ENCODE measurements at places on chromosomes 3 and 15.
A peak's percentile ranks its signal among the peaks of the same experiment; 100 is the strongest.

DNA sequence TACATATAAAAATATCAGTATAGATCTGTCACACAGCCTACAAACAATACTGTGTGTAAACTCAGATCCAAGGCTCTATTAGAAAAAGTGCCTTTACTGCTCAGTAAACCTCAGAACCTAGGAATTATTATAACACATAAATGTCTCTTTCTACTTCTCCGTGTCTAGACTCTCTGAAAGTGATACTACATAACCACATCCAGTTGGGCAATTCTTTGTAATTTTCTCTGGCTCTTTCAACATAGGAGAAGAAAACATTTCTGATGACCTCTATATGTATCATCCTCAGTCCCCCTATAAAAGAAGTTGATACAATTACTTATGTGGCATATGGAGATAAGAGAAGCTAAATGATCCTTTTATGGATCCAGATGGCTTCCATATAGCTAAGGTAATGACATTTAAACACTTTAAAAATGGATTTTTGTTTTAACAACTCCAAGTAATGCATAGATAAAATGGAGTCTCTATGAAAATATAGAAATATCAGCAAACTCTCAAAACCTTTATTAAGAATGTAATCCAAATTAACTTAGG, 104.5 kb downstream of the LSAMP start:
- DNase-seq: no peak

DNA sequence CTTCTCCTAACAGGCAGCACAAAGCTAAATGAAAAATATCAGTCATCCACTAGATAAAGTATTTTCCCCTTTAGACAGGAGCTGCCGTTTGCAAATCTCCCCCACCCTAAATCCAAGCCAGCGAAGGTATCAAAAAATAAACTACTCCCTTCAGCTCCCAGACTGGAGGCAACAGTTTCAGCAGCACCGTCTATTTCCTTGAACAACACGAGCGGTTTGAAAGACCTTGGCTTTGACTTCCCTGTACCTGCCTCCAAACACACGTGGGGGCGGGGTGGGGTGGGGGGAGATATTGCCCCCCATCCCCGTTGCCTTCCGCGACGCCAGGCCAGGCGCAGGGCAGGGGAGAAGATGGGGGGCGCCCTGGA, 832 bp upstream of the CACNA1D start:
- no peak for DNase-seq

GRCh38 chr15:43352693-43353382, 18.0 kb downstream of the ZSCAN29 start:
- no peak for DNase-seq

GRCh38 chr3:161409069-161409468, 37.8 kb upstream of the SPTSSB start:
- peak; percentile 57 for DNase-seq

GRCh38 chr15:53762916-53763315, 3.5 kb upstream of the WDR72 start:
- no peak for DNase-seq

DNA sequence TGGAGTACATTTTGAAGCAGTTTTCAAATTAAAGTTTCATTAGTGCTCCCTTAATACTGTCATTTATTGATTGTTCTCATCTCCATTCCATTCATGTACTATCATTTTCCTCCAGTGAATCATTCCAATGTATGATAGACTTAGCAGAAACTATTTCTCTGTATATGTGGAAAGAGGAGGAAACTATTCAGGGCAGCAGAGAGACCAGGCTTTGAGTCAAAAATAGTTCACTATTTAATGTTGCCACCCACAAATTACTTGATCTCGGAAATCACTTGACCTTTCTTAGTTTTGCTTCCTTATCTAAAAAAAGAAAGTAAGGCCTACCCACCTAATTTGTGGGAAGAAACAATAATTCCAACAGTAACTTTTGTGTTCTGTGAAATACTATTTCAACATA, 610.5 kb upstream of the ZNF385D start:
- no peak for DNase-seq

DNA sequence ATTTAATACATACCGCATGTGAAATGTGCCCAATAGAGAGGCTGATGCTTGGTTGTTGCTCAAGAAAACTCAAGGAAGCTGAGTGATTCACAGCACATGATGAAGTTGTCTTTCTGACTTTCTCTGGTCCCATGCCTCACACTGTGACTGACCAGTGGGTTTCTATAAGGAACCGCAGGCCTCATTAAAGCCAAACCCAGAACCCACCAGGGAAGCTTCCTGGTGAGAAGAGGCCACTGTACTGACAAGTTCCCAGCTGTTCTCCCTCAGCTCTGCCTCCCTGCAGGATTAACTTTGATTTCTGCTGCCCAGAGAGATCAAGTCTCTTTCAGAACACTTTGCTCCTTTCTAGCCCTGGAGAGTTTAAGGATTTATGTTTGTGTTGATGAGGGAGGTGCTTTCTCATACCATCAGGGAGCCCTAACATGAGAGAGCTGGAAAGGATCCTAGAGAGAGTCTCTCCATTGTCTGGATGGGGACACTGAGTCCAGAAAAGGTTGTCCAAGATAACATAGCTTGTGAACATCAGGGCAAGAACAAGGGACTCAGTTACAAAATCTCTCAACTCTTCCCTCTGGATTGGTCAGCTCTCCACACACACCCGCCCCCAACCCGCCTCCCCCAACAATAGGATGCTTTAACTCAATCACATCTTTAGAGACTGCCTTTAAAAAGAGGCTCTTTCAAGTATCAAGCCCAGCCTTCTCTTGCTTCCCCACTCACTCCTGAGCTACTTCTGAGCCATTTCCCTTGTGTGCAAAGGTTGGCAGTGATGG, 303.2 kb upstream of the TLE3 start:
- DNase-seq: no peak

GRCh38 chr15:84950570-84951111, 31.0 kb upstream of the PDE8A start:
- no peak for DNase-seq

DNA sequence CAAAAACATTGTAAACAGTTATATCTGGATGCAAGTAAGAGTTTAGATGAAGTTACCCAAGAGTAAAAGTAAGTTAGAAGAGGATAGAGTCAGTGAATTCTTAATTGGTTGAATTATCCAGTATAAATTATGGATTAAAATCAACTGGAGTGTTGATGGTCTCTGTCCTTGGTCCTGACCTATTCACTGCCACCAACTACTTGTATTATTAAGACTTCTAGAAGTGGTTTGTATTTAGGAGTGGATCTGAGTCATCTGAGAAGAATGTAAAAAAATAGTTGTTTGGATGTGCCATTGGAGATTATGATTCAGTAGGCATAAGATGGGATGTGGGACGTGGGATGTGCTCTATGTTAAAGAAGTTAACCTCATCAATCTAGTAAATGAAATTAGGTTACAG, 86.4 kb downstream of the SYNPR start:
- no peak for DNase-seq

GRCh38 chr3:14047841-14048240, 76.8 kb downstream of the CHCHD4 start:
- no peak for DNase-seq

- DNase-seq: peak; percentile 38
Observed at GRCh38 chr15:25863111-25863967, at the start of gene ATP10A. Gene ATP10A (minus strand): TSS chr15:25863327. CDS start chr15:25863096, 231 bp downstream.

- no peak for DNase-seq
Observed at GRCh38 chr3:105399611-105400010, 32.9 kb downstream of the ALCAM start.

- DNase-seq: no peak
Observed at GRCh38 chr15:82005239-82005638, 40.6 kb downstream of the MEX3B start.

DNA sequence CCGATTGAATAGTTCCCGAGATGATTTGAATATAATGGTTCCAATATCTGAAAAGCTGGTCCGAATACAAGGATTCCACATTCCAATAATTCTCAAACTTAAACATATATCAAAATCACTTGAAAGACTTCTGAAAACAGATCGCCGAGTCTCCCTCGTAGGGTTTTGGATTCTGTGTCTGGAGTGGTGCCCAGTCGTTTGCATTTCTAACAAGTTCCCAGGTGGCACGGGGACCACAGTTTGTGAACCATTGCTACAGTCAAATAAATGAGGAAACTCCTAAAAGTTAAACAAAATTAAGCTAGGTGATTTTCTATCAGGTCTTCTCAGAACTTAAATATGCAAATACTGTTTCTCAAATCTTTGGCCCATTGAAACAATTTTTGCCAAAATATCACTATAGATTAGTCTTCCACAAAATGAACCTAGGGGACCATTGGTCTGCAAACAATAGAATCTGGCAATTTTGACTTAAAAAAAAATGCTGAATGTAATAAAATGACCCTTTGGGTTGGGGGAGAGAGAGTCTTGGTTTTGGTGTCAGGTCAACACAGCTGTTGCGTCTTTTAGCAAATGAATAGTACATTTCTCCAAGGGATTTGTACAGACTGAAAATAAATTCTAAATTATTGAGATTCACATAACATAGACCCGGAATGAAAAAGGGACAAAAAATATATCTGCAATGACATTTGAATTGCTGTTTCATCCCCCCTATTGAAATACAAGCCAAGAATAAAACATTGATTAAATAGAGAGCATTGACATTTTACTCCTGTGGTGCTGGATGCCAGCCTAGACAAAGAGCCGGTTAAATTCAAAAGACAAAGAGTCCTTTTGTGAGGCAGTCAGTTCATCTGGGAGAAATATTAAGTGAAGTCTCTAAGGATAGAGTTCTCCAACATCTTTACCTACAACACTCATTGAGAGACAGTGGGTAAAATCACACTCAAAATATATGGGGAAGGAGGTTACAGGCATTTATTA, 175.7 kb upstream of the ADAMTS9 start:
- DNase-seq: no peak

DNA sequence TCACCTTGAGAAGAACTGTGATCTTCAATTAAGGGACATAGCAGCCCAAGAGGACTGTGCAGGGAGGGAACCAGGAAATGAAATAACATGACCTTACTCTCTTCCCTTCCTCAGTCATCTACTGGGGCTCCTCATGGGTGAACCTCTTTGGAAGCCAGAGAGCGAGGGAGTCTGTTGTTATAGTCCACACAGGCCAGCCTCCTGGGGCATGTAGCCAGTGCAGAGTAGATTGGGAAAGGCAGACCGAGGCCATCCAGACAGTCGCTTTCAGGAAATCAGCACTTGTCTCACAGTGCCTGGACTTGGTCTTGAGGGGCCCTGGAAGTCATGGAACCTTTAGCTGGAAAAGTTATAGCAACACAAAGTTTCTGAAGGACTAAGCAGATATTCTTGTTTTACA, 6.1 kb downstream of the CRTAP start:
- no peak for DNase-seq

- no peak for DNase-seq
Observed at GRCh38 chr15:29566914-29567313, 255.4 kb downstream of the TJP1 start.

DNA sequence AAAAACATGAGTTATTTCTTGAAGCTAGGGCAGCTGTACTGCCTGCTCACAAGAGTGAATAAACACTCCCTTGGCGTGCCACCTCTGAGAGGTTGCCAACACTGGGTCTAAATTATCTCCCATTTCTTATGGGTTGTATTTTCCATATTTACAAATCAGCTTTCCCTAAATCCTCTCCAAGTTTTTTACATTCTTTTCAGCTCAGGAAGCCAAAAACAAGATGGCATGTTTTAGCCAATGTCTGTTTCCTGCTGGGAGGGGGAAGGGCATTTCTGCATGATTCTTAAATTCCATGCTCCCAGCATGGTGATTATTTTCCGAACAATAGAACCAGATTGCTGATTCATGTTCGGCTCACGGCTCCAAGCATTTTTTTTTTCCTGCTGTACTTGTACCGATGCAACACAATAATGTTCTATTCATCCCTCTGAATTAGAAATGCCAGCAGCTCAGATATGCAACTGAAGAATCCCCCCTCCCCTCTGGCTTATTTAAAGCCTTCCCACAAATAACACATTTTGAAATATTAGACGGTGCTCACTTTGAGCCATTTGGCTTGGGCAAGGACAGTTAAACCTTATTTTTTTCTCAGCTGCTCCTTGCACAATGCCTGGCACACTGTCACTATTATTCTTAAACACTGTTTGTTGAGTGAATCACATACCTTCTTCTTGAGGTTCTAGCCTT, 252.5 kb downstream of the THRB start:
- DNase-seq: no peak

GRCh38 chr3:31053299-31053698, 158.8 kb upstream of the GADL1 start:
- DNase-seq: no peak

DNA sequence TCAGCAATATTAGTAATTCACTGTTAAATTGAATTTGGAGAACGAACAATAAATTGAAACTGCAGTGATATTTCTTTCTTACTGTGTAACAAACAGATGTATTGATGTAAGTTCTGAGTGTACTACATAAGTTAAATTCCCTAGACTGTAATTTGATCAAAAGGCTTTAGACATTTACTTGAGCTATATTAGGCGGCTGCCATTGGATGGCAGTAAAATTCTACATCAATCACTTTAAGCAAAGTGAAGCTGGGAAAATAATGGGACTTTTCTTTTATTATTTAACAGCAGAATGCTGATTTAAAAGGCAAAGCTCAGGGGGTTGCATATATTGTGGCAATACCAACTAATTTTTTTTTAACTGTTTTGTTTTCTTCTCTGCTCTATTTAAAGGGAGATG, 212.6 kb upstream of the PLSCR5 start:
- DNase-seq: no peak

DNA sequence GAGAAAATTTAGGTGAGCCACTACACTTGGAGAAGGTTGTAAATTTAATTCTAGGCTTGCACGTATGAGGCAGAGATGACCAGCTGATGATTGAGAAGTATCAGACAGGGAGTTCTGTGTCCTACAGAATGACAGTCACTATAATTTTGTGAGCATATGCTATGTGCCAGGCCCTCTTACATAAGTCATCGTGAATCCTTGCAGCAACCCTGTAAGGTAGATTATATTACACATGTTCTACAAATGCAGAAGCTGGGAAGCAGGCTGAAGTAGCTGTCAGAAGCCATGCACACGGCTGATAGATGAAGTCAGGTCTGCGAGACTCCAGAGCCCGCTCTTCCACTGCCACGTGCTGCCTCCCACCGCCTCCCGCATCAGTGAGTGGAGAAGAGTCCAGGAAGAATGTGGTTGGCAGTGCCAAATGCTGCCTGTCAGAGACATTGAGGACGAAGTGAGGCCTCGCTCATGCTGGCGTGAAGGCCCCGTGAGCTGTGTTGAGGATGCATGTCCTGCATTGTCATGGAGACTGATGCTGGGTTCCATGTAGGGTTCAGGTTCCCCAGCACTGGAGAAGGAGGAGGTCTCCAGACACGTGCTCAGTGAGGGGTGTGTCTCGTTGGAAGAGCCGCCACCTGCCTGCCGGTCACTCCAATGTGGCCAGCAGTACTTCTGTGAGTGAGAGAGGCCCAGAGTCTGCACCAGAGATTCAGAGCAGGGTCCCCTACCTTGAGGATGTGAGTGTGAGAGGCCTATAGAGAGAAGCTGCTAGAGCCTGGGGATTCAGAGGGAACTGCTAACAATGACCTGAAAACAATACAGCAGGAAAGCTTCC, 123.3 kb upstream of the PLXNA1 start:
- no peak for DNase-seq

DNA sequence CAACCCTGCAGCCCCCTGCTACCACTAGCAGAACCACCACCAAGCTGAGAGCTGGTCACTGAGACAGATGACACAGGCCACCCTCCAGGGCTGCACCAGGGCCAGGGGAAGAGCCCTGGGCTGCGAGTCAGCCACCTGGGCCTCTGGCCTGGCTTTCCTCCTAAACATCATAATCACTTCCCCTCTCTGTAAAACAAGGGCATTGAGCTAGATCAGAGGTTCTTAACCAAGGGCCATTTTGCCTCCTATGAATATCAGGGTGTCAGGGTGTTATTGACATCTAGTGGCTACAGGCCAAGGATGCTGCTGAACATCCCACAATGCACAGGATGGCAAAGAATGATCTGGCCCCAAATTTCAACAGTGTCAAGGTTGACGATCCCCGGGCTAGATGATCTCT, 25.2 kb downstream of the TLE3 start:
- no peak for DNase-seq
